ENCODE measurements at places on chromosomes 7 and 10.
A peak's percentile ranks its signal among the peaks of the same experiment; 100 is the strongest.

DNA sequence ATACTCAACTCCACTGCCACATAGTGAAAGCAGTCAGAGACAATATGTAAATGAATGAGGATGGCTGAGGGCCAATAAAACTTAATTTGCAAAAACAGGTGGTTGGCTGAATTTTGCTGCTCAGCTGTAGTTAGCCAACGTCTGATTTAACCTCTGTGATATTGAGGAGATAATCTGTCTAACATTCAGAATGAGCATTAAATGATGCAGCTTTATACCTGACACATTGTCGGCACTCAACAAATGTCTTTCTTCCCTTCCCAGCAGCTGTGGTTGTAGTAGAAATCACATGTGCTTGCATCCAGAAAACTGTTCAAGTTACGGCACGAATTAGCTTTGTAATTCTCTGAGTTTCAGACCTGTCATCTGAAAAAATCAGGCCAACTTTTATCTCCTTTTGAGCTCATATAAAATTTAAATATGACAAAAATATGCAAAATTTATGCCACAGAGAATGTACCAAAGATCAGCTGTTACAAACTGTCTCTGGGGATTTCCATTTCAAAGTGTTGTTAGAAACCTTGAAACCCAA lies 1239.7 kb downstream of the GATA3 start:
- DNase-seq = no peak

DNA sequence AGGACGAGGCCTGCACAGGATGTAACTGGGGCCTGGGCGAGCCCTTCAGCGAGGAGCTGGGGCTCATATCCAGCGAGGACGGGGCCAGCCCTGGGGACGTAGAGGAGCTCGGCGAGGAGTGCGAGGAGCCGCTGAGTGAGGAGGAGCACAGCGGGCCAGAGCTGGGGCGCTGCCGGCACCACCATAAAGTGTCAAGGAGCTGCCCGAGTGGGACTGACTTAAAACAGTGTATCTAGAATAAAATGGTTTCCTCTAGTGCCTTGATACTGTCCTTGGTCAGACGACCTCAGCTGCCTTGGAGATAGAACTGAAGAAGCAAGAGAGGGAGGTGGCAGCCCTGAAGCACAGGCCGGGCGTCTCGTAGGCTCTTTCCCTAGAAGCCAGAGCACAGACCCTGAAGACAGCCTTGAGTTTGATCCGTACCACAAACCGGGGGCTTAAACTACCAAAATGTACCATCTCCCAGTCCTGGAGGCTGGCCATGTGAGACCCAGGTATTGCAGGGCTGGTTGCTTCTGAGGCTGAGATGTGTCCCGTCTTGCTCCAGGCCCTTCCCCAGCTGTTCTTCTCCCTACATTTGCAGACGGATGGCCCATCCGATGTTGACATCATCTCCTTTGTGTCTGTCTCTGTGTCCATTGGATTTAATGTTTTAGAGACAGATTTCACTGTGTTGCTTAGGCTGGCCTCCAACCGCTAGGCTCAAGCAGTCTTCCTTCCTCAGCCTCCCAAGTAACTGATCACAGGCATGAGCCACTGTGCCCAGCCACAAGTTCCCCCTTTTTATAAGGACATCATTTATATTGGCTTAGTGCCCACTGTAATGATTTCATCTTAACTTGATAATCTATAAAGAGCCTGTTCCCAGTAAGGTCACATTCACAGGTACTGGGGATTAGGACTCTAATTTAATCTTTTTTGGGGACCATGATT lies 35.8 kb downstream of the DNAJB6 start:
- no peak for DNase-seq

GRCh38 chr10:33314811-33315561 lies 19.5 kb downstream of the NRP1 start:
- DNase-seq = no peak

- DNase-seq = no peak
Measured at GRCh38 chr10:83706952-83707582, 432.2 kb upstream of the GHITM start.

GRCh38 chr7:142185801-142186200 lies 72.1 kb downstream of the PRSS58 start:
- no peak for DNase-seq

GRCh38 chr10:60114765-60115586 lies 208.6 kb upstream of the CCDC6 start:
- DNase-seq = no peak

DNA sequence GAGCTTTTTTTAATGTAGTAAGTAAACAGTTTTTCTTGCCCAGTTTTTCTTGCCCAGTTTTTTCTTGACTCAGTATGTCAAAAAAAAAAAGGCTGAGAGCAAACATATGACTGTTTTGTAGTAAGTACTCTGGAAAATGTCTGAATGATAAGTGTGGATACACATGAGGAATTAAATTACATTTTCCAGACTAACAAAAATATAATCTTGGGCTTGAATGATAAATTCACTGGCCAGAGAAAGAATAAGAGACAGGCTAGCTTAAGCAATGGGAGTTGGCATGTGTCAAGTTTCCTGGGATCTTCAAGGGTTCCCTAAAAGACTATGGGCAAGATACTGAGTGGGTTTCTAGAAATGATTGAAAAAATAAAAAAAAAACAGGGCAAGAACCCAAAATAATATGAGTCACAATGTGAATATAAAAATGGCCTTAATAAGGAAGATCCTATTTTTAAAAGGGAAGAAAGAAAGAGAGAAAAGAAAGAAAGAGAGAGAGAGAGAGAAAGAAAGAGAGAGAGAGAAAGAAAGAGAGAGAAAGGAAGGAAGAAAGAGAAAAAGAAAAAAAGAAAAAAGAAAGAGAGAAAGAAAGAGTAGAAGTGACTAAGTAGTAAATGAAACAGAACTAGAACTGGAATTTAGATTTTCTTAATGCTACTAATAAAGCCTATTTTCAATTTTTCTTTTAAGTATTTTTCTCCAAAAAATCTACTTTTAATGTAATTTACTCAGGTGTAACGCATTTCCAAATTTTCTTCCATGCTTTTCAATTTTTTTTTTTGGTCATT lies 60.2 kb downstream of the TFPI2 start:
- DNase-seq = no peak

DNA sequence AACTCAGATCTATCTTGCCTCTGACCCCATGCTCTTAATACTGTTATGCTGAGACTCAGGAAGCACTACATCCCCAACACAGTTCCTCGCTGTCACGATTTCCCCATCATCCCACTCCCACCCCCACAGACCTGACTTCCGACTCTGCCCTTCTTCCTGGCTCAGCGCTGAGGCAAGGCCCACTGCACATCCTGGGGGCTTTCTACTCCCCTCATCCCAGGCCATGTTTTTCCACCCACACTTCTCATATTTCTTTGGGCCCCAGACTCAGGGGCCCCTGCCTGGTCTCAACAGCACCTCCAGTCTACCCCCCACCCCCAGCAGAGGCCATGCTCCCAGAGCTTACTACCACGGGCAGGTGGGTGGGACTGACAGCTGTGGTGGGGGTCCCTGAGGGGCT lies 7.7 kb upstream of the NDST2 start:
- DNase-seq = no peak

- no peak for DNase-seq
Measured at GRCh38 chr7:150476285-150476684, 25.9 kb downstream of the GIMAP8 start.

GRCh38 chr10:29317423-29318021 lies 28.7 kb downstream of the LYZL1 start:
- DNase-seq = no peak

- no peak for DNase-seq
Measured at GRCh38 chr7:70595370-70595754, 536.6 kb upstream of the GALNT17 start.

DNA sequence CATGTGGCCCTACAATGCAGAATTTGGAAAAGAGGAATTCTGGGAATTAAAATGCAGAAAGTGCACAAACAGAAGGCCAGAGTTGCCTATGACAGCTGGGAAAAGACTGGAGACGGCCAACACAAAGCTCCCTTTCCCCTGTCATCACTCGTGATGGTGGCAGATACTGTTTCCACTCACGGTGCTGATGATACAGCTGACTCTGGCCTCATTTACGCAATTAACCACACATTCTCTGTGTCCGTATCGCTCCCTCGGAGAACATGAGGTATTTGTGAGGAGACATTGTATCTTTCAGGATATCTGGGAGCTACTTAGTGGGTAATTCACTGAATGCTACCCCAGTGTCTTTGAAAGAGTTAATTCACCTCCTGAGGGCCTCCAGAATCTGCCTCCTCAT lies 172.8 kb downstream of the TAX1BP1 start:
- DNase-seq = no peak

DNA sequence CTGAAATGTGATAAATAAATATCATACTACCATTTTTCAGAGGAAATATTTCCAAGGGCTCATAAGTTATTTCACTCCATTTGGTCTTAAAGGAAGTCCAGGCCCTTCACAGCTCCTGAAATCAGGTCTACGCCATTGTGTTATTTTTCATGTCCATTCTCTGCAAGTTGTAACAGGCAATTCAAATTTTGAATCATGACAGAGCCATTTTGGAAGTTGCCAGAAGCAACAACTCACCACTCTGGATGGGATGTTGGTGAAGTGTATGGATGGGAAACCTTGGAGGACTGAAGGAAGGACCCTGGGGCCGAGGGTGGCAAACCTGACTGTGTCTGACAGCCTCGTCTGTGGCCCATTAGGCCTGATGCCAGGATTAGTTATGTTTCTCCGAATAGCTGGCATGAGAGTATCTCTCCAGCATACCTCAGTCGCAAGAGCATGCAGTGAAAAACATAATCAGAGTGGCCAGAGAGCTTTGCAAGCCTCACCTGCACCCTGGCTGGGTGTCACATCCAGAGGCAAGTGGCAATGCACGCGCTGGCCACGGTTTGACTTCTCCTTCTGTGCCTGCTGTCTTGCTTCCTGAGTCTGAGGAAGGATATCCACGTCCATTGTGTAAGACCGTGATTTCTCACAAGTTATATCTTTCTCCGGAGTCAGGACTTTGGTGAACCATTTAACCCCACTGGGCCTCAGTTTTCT lies 87.1 kb downstream of the NRP1 start:
- no peak for DNase-seq

GRCh38 chr7:54629771-54630170 lies 87.6 kb downstream of the VSTM2A start:
- no peak for DNase-seq

GRCh38 chr7:129389829-129390228 lies 44.4 kb upstream of the STRIP2 start:
- DNase-seq = no peak

GRCh38 chr10:112140110-112140970 lies 43.2 kb downstream of the GPAM start:
- peak; percentile 78 for DNase-seq

DNA sequence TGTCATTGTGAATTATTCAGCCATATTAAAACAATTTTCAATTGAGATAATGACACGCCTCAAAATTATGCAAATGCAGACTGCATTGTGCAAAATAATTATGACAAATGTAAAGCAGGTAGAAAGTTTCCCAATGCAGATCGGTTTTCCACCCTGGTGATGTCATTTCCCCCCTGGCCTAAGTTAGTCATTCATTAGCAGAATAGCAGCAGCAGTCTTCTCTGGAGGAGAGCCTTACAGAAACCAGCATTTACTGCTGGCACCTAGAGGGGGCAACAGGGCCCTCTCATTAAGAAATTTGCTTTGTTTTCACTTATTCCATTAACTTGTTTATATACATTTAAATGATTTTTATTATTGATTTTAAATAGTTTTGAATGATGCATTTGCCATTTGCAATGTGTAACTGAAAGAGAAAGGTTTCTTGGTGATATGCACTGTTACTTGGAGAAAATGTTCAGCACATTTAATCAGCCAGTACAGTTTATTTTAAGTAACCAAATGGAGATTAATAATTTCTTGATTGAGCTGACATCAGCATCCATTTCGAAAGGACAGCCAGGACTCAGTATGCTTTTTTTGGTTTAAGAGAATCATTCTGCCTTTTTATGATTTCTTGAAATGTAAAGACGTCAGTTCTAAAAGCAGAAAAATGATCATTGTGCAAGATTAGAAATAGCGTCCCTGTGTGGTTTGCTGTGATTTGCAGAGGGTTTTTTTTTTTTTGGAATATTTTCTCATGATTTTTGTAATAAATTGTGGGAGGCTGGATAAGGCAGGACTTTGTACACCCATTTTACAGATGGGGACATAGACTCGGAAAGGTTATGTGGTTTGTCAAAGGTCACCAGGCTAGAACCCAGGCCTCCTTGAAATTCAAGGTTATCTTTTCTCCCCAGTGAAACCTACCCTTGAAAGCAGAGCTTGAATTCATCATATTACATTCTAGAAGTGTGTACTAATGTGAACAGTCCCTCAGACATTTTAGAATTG lies 3.5 kb downstream of the ARID5B start:
- DNase-seq = no peak

- DNase-seq = no peak
Measured at GRCh38 chr10:132036887-132037675, 28.7 kb upstream of the JAKMIP3 start.

GRCh38 chr10:21496343-21497176 lies 28.9 kb downstream of the SKIDA1 start:
- DNase-seq = peak; percentile 35

DNA sequence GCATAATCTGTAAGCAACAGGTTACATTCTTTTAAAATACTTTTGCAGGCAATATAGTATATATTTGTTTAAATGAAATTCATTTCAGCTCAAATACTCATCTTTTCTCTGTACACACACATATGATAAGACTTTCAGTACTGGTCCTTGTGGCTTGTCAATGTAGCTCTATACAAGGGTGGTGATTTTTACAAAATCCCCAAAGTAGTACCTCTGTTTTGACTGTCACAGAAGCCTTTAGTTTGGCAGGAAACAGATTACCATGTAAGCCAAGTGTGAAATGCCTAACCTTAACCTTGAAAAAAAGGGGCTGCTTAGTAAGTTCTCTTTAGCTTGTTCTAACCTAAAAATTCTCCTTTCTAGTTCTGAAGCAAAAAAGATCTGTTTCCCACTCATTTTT lies 87.9 kb downstream of the KCND2 start:
- DNase-seq = no peak

GRCh38 chr7:14888962-14889361 lies 13.6 kb downstream of the DGKB start:
- DNase-seq = no peak

- no peak for DNase-seq
Measured at GRCh38 chr7:51021906-51022570, 239.3 kb upstream of the GRB10 start.

GRCh38 chr7:132614428-132615318 lies 38.4 kb upstream of the PLXNA4 start:
- DNase-seq = no peak

DNA sequence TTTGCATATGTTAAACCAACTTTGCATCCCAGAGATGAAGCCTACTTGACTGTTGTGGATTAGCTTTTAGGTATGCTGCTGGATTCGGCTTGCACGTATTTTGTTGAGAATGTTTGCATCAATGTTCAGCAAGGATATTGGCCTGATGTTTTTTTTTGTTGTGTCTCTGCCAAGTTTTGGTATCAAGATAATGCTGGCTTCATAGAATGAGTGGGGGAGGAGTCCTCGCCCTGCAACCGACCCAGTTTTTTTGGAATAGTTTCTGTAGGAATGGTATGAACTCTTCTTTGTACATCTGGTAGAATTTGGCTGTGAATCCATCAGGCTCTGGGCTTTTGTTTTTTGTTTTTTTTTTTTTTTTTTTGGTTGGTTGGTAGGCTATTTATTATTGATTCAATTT lies 147.9 kb downstream of the AHR start:
- DNase-seq = no peak

All from stimulated activated CD4-positive, alpha-beta T cell treated with anti-CD3 and anti-CD28 coated beads, Interleukin-2, amount 100 ng/mL, for 48 hours (primary cell).